H9 (cell line): ENCODE measurements at places on chromosomes 6 and 20. TPM values are rescaled to one million over a fixed set of nuclear protein-coding genes. Genes with fewer than 3 reads are reported as not detected.
A peak's percentile ranks its signal among the peaks of the same experiment; 100 is the strongest.

GRCh38 chr6:27893059-27893835, 18.9 kb downstream of the OR2B2 start:
- H3K27ac ChIP-seq = peak overlapping the region; percentile 96
- H3K4me3 ChIP-seq = no peak overlapping the region
- no peaks in the 10 kb centered on the region for H3K27me3 ChIP-seq
- H3K36me3 ChIP-seq = no peaks in the 10 kb centered on the region
- DNase-seq = peak; percentile 94

- H3K4me1 ChIP-seq = no peaks in the 10 kb centered on the region
- no peak overlapping the region for H3K4me3 ChIP-seq
Measured at GRCh38 chr6:36753671-36754405, 56.2 kb downstream of the RAB44 start.

- H3K4me3 ChIP-seq = no peak overlapping the region
- no peak overlapping the region for H3K27ac ChIP-seq
- no peaks in the 10 kb centered on the region for H3K27me3 ChIP-seq
- H3K36me3 ChIP-seq = peaks cover 49% of the 10 kb centered on the region
- no peak for DNase-seq
- H3K4me1 ChIP-seq = no peaks in the 10 kb centered on the region
Measured at GRCh38 chr20:29878777-29879442, 1378.6 kb upstream of the DEFB115 start.

The SLC24A3 gene
- total RNA-seq = 0.83 and 1.1 TPM in 2 replicates

DNA sequence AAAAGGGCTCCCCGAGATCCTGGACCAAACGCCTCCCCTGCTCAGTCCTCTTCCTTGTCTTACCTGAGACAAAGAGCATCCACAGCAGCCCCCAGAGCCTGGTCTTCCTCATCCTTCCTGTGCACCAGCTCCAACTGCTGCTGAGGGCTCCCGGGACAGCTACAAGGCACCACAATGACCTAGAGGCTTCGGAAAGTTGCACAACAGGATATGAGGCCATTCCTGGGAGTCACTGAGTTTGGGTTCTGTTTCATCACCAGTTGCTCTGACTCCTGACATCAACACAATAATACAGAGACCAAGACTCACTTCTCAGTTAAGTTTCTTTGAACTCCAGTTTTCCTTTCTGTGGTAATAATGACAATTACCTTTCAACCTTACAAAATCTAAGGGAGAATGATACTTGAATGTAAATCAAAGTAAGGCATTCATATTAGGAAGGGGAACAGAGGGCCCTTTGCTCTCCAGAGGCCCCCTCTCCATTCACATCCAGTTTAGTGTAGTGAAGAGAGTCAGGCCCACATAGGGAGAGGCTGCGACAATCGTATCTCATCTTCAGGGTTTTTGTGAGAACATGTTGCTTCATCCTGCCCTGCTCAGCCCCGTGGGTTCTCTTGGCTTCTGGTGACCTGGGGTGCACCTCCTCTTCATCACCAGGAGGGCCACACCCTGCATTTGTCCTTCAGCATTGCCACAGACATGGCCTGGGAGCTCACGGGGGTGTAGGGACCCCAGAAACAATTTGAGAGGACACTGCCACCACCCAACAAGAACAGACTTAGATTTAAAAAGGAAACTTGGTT, at the start of gene TREM1:
Gene TREM1 (minus strand): TSS at position 139 of the 803 bp plus-strand sequence. CDS start 27 bp downstream, at position 112.
- H3K36me3 ChIP-seq = no peaks in the 10 kb centered on the region
- no peak within 1 kb of the TSS for H3K27ac ChIP-seq
- H3K27me3 ChIP-seq = peaks cover 3% of the 10 kb centered on the region; the same call in 1 of the 2 replicates
- no peak for DNase-seq
- H3K4me1 ChIP-seq = no peaks in the 10 kb centered on the region

DNA sequence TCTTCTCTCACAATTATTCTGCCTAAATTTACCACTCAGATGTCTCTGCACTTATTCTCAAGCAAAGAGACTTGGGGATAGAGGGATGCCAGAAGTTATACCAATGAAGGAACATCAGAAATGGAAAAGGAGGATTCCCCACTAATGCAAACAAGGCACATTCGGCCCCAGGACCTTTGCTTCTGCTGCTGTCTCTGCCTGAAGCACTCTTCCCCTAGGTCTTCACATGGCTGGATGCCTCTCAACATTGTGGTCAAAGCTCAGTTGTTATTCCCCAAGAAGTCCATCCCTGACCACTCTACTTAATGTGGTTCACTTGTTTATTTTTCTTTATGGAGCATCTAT, 508.7 kb downstream of the DOK5 start:
- H3K36me3 ChIP-seq = no peaks in the 10 kb centered on the region
- no peak for DNase-seq
- H3K4me1 ChIP-seq = no peaks in the 10 kb centered on the region
- H3K27me3 ChIP-seq = no peaks in the 10 kb centered on the region

The C20orf141 gene
- total RNA-seq = not detected in 2 replicates

The ULBP2 gene
- not detected in 2 replicates for total RNA-seq

The SLC35B3 gene
- total RNA-seq = 8.0 and 8.4 TPM in 2 replicates

GRCh38 chr20:15831201-15831600, 742.0 kb downstream of the KIF16B start:
- H3K4me1 ChIP-seq = peaks cover 4% of the 10 kb centered on the region; the same call in 1 of the 2 replicates
- H3K27ac ChIP-seq = no peak overlapping the region
- no peaks in the 10 kb centered on the region for H3K27me3 ChIP-seq
- DNase-seq = no peak

The OPRM1 gene
- not detected in 2 replicates for total RNA-seq

The CLVS2 gene
- 0.15 and 0.26 TPM in 2 replicates for total RNA-seq

DNA sequence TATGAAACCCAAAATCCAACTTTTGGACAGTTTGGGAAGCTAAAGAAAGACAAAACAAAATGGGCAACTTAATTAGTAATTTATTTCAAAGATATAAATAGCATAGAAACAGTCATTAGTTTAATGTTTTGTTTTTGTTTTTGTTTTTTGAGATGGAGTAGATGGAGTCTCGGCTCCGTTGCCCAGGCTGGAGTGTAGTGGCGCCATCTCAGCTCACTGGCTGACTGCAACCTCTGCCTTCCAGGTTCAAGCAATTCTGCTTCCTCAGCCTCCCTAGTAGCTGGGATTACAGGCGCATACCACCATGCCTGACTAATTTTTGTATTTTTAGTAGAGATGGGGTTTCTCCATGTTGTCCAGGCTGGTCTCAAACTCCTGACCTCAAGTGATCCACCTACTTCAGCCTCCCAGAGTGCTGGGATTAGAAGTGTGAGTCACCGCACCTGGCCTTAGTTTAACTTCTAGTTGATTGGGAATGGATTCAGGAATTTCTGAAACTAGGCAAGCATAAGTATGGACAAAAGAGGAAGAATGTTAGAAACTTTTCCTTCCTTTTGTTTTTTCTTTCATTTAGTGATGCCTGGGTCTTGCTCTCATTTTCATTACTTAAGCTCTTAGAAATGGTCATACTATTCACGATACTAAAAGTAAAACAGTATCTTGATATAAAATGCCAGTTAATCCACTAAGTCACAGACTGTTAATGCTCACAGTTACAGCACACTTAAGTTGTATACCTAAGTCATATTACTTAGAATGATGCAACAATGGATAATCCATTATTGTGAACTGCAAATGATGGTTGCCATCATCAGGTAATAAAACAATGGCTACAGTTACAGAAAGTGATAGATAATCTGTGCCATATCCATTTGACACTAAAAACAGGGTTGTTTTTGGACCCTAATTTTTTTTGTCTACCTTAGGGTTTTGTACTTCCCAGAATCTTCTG, 8.2 kb downstream of the SENP6 start:
- H3K27ac ChIP-seq = no peak overlapping the region
- peaks cover 4% of the 10 kb centered on the region; the same call in 1 of the 2 replicates for H3K4me1 ChIP-seq
- peaks cover 2% of the 10 kb centered on the region for H3K36me3 ChIP-seq
- no peaks in the 10 kb centered on the region for H3K27me3 ChIP-seq
- no peak overlapping the region for H3K4me3 ChIP-seq
- no peak for DNase-seq

DNA sequence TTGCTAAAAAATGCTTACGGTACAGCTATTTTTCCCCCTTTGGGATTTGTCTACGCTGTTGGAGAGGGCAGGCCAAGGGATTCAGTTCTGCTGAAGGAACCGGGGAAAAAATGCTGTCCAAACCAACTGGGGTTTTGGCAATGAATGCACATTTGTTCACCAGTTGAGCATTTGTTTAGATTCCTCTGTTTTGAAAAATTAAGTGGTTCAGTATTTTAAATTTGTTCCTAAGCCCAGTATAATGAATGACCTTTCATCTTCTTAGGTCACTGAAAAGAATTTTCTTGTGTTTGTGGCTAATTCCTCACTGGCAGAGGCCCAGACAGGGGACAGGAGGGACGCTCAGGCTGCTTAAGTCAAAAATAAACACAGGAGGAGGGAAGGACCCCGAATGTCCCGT, 10.8 kb upstream of the EYA2 start:
- H3K36me3 ChIP-seq = no peaks in the 10 kb centered on the region
- H3K4me1 ChIP-seq = no peaks in the 10 kb centered on the region; the same call in 1 of the 2 replicates
- H3K27ac ChIP-seq = no peak overlapping the region
- H3K27me3 ChIP-seq = no peaks in the 10 kb centered on the region

GRCh38 chr6:37433657-37434271, 743 bp downstream of the CMTR1 start:
- no peak for DNase-seq
- peaks cover 23% of the 10 kb centered on the region for H3K36me3 ChIP-seq
- H3K27me3 ChIP-seq = no peaks in the 10 kb centered on the region
- peak overlapping the region; percentile 94 for H3K4me3 ChIP-seq
- no peak overlapping the region for H3K27ac ChIP-seq

DNA sequence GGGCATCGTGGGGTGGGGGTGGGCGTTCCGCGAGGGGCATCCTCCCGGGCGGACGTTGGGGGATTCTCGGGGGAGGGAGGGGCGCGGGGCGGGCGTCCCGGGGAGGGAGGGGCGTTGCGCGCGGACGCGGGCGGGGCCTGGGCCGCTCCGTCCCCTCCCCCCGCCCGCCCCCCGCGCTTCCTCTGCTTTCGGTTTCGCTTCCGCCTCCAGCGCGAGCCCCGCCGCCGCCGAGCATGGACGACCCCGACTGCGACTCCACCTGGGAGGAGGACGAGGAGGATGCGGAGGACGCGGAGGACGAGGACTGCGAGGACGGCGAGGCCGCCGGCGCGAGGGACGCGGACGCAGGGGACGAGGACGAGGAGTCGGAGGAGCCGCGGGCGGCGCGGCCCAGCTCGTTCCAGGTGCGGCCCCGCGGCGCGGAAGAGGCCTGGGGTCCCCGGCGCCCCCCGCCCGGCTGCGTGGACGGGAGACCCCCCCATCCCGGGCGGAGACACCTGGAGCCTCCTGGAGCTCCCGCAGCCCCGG, at the start of gene OGFR:
Gene OGFR (plus strand): TSS at position 209 of the 528 bp plus-strand sequence. CDS start 25 bp downstream, at position 234.
- no peak within 1 kb of the TSS for H3K27ac ChIP-seq
- H3K36me3 ChIP-seq = peaks cover 4% of the 10 kb centered on the region
- peak; percentile 55 for DNase-seq
- H3K4me3 ChIP-seq = peak within 1 kb of the TSS; percentile 94

The KIF25 gene
- 0.22 and 0.59 TPM in 2 replicates for total RNA-seq

DNA sequence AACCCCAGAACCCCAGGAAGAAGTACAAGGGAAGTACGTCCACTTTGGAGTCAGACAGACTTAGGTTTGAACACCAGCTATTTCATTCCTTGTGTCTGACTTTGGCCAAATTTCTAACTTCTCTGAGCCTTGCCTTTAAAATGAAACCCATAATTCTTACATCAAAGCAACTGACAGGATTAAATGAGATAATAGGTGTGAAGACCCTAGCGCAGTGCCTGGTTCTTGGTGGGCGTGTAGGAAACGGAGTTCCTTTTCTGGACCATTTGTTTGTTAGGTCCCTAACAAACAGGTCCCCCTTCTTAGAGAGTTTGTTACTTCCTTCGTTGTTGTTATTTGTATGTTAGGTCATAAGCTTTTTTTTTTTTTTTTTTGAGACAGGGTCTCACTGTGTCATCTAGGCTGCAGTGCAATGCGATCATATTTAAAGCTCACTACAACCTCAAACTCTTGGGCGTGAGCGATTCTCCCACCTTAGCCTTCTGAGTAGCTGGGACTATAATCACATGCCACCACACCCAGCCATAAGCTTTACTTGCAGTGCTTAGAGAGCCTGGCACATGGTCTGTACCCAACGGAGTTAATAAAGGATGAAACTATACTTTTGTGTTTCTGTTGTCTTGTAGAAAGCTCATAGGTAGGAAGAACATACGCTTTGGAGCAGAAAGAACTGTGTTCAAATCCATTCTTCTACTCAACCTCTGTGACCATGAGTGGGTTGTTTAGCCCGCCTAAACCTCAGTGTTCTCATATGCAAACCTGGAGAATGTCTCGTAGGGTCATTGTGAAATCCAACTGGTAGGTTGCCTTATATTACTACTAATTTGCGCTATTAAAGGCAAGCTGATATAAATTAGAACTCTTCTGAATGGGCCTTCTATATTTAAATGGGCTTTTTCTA, 21.8 kb upstream of the MROH8 start:
- no peaks in the 10 kb centered on the region for H3K27me3 ChIP-seq
- H3K4me3 ChIP-seq = no peak overlapping the region
- H3K36me3 ChIP-seq = peaks cover 55% of the 10 kb centered on the region
- no peak for DNase-seq
- no peaks in the 10 kb centered on the region for H3K4me1 ChIP-seq
- no peak overlapping the region for H3K27ac ChIP-seq

GRCh38 chr20:20293691-20294385, 74.1 kb upstream of the INSM1 start:
- H3K36me3 ChIP-seq = no peaks in the 10 kb centered on the region
- no peaks in the 10 kb centered on the region for H3K4me1 ChIP-seq

- H3K27me3 ChIP-seq = no peaks in the 10 kb centered on the region
- H3K4me3 ChIP-seq = no peak overlapping the region
- peaks cover 13% of the 10 kb centered on the region; the same call in 1 of the 2 replicates for H3K36me3 ChIP-seq
- no peaks in the 10 kb centered on the region for H3K4me1 ChIP-seq
- DNase-seq = no peak
Measured at GRCh38 chr20:56171087-56172012, 77.2 kb upstream of the MC3R start.

GRCh38 chr6:135797361-135797760, 54.1 kb upstream of the PDE7B start:
- H3K36me3 ChIP-seq = no peaks in the 10 kb centered on the region
- no peak for DNase-seq
- no peaks in the 10 kb centered on the region for H3K4me1 ChIP-seq
- no peaks in the 10 kb centered on the region for H3K27me3 ChIP-seq
- H3K4me3 ChIP-seq = no peak overlapping the region

DNA sequence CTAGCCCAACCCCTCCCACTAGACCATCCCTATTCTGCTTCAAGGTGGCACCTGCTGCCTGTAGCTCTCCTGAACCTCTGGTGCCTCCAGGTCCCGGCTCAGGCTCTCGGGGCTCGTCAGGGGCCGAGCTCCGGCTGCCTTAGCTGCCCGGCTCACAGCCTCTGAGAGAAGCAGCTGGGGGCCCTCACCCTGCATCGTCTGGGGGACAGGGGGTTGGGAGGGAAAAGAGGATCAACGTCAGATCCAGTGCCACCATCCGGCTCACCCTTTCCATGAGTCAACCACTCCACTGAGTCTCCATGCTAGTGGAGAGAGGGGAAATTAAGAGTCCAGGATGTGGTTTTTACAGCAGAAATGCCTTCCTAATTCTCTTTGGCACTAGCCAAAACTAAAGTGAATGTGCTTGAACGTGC, 13.0 kb downstream of the BAG6 start:
- peaks cover 45% of the 10 kb centered on the region for H3K36me3 ChIP-seq
- no peaks in the 10 kb centered on the region for H3K27me3 ChIP-seq
- H3K4me3 ChIP-seq = no peak overlapping the region
- DNase-seq = no peak
- H3K4me1 ChIP-seq = no peaks in the 10 kb centered on the region
